ENCODE measurements at places on chromosomes 11 and 22.

GRCh38 chr11:101727451-101727850, 143.6 kb upstream of the TRPC6 start:
- H3K36me3 ChIP-seq, result no peaks in the 10 kb centered on the region
- H3K4me3 ChIP-seq, result no peak overlapping the region
- H3K27me3 ChIP-seq, result no peaks in the 10 kb centered on the region
- DNase-seq, result no peak
- H3K4me1 ChIP-seq, result no peaks in the 10 kb centered on the region
- no peak overlapping the region for H3K27ac ChIP-seq

GRCh38 chr11:112852143-112852866, 108.9 kb upstream of the NCAM1 start:
- no peak for DNase-seq
- no peak overlapping the region for H3K4me3 ChIP-seq
- H3K4me1 ChIP-seq, result no peaks in the 10 kb centered on the region
- peaks cover 6% of the 10 kb centered on the region for H3K27me3 ChIP-seq

GRCh38 chr11:118606157-118606843, 1.1 kb upstream of the PHLDB1 start:
- no peak for DNase-seq
- no peak overlapping the region for H3K27ac ChIP-seq
- peaks cover 18% of the 10 kb centered on the region for H3K4me1 ChIP-seq
- H3K4me3 ChIP-seq, result peak overlapping the region; percentile 39
- peaks cover 16% of the 10 kb centered on the region for H3K36me3 ChIP-seq
- H3K27me3 ChIP-seq, result peaks cover 38% of the 10 kb centered on the region

GRCh38 chr22:38230108-38230825, 28.5 kb downstream of the MAFF start:
- no peaks in the 10 kb centered on the region for H3K4me1 ChIP-seq
- no peak overlapping the region for H3K4me3 ChIP-seq
- H3K27ac ChIP-seq, result no peak overlapping the region

DNA sequence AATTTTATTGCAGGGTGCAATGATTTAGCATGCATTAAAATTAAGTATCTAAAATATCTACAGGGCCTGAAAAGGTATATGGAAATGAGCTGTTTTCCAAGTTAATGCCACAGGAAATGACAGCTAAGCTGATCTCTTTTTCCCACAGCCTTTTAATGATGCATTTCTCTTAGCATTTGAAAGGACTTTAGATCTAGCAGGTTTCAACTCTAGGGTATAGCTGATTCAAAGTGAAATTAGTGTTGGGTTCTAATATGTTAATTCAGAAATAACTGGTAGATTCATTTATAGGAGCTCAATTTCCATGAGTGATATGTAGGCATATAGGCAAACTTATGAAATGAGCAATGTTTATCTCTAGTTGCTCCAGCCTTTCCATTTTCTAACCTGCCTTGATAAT, 274.2 kb downstream of the CASP12 start:
- no peaks in the 10 kb centered on the region for H3K27me3 ChIP-seq
- peaks cover 3% of the 10 kb centered on the region for H3K36me3 ChIP-seq
- DNase-seq, result no peak

DNA sequence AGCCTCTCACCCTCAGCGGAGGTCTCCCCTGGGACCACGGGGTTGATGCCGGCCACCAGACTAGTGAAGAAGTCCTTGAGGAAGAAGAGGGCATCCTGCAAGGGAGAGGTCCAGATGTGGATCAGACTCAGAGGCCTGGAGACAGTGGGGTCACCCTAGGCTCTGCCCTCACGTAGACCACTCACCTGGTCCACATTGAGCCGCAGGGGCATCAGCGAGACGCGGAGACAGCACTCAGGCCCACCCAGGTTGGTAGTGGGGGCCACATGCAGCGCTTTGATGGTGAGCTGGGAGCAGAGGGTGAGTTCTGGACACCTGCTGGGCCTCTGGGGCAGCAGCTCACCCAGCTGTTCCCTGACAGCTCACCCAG, 18.9 kb downstream of the ATG2A start:
- peaks cover 8% of the 10 kb centered on the region for H3K4me1 ChIP-seq
- no peak overlapping the region for H3K4me3 ChIP-seq
- no peaks in the 10 kb centered on the region for H3K27me3 ChIP-seq
- H3K27ac ChIP-seq, result no peak overlapping the region
- no peak for DNase-seq

DNA sequence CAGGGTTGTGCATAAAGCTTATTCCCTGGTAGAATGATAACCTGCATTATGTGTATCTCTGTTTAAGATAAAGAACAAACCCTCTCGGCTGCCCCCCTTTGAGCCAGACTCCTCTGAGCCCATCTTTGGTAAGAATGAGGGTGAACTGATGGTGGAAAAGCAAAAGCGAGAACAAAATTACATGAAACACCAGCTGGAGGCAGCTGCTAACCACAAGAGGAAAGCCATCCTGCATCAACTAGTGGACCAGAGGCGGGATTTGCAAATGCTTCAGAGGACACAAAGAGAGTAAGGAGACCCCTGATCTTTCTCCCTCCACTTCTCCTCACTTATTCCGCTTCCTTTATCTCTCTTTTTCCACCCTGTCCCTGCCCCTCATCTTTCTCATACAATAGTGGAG, 40.3 kb downstream of the CCDC81 start:
- peaks cover 4% of the 10 kb centered on the region for H3K4me1 ChIP-seq
- H3K4me3 ChIP-seq, result no peak overlapping the region
- no peak overlapping the region for H3K27ac ChIP-seq
- DNase-seq, result no peak

GRCh38 chr11:57917632-57918031, 106.0 kb upstream of the OR9Q1 start:
- H3K27ac ChIP-seq, result no peak overlapping the region
- no peaks in the 10 kb centered on the region for H3K36me3 ChIP-seq
- H3K4me3 ChIP-seq, result no peak overlapping the region
- DNase-seq, result no peak

GRCh38 chr11:129408865-129409444, 33.3 kb downstream of the BARX2 start:
- H3K4me3 ChIP-seq, result no peak overlapping the region
- no peaks in the 10 kb centered on the region for H3K36me3 ChIP-seq
- no peak overlapping the region for H3K27ac ChIP-seq
- H3K27me3 ChIP-seq, result no peaks in the 10 kb centered on the region
- peak; percentile 46 for DNase-seq

GRCh38 chr11:120125024-120125423, 12.9 kb downstream of the TRIM29 start:
- DNase-seq, result no peak
- H3K4me1 ChIP-seq, result no peaks in the 10 kb centered on the region
- H3K27me3 ChIP-seq, result peaks cover 4% of the 10 kb centered on the region
- no peaks in the 10 kb centered on the region for H3K36me3 ChIP-seq

DNA sequence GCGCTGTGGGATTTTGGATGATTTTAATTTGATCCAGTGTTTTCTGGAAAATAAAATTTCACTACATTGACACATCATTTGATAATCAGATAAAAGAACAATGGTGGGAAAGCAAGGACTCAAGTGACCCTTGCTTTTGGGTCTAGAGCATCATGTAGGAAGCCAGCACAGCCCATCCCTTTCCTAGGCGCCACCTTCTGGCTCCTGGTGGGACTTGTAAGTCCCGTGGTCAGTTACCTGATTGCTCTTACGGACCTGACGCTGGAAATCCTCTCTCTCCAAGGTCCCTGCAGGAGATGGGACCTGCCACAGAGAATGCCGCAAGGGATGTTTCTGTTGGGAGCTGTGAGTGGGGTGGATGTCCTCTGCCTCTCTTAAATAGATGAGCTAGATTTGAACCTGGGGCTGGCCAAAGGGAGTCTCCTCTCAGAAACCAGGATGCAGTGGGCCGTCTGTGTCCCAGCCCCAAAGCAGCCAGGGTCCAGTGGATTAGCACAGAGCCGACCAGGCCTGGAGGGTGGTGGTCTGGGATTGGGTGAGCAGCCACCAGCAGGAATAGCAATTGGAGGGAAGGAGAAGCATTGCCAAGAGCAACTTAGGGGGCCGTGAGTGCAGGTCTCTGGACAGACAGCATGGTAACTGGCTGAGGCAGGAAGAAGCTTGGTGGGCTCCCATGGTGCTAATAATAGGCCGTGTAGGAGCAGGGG, 21.7 kb downstream of the TIMP3 start:
- no peak for DNase-seq
- no peak overlapping the region for H3K27ac ChIP-seq
- no peaks in the 10 kb centered on the region for H3K27me3 ChIP-seq
- H3K4me1 ChIP-seq, result no peaks in the 10 kb centered on the region

- H3K27ac ChIP-seq, result no peak overlapping the region
- peaks cover 4% of the 10 kb centered on the region for H3K27me3 ChIP-seq
- no peak for DNase-seq
- H3K36me3 ChIP-seq, result no peaks in the 10 kb centered on the region
- no peak overlapping the region for H3K4me3 ChIP-seq
- no peaks in the 10 kb centered on the region for H3K4me1 ChIP-seq
Measured at GRCh38 chr11:130418210-130418609, 10.2 kb downstream of the ADAMTS8 start.
